Activated CD4-positive, alpha-beta T cell treated with anti-CD3 and anti-CD28 coated beads for 1 hour (primary cell): ENCODE measurements at places on chromosomes 12 and 14.

DNA sequence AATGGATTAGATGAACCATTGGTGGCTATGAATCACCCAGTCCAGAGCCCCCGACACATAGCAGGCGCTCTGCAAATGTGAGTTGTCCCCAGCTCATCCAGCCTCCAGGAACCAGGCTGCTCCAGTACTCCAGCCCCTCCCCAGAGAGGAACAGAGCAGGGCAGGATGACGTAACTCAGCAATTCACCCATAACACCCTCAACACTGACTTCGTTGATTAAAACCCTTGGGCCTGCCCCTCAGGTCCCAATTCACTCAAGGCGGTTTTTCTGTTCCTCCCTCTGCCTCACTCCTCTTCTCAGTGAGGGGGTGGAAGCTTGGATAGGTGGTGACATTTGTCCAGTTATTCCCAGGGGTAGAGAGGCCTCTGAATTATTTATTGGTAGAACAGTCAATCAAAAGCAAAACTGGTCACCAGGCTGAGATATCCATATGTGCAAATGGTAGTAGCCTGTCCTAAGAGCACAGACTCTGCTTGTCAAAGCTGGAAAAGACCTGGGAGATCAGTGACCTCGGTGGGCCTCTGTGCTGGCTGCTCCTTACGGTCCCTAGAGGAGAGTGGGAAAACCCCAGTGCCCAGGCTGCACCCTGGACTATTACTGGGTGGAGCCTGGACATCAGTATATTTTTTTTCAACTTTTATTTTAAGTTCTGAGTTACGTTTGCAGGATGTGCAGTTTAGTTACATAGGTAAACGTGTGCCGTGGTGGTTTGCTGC lies 97.0 kb downstream of the CMKLR1 start:
- no peak for DNase-seq

GRCh38 chr12:68140556-68140955 lies 19.0 kb downstream of the IFNG start:
- no peak for DNase-seq

- DNase-seq, result no peak
Measured at GRCh38 chr12:110613071-110613770, 708 bp upstream of the TCTN1 start.

DNA sequence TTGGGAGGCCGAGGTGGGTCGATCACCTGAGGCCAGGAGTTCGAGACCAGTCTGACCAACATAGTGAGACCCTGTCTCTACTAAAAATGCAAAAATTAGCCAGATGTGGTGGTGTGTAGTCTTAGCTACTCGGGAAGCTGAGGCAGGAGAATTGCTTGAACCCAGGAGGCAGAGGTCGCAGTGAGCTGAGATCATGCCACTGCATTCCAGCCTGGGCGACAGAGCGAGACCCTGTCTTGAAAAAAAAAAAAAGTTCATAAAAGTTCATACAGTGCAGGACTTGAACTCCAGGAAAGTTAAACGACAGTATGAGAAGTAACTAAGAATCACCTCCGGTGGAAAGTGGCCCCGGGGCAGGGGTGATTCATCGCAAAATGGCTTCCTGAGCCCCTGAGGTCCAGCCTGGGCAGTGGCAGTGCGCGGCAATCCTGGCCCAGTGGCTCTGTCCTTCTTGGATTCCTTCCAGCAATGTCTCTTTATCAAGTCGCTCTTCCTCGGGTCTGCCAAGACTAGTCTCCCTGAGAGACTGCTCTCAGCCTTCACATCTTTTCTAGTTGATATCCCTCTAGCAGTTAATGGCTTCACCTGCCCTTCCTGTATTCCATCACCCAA lies 16.7 kb upstream of the MAP1LC3B2 start:
- DNase-seq, result no peak

DNA sequence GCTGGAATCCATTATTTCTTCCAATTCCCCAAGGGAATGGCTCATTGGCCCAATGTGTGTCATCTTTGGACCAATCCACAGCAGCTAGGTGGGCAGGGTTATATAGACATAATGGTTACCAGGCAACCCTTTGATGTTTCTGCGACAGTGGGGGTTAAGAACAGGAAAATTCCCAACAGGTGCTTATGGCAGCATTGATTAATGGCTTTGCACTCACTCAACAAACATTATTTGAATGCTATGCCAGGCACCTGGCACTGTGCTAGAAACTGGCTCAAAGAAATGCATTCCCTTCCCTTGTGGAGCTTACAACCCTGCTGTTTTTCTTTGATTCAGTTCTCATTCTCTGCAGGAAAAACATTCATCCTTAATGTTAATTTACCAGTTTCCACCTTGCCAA lies 1221.0 kb downstream of the AACS start:
- DNase-seq, result no peak

GRCh38 chr12:64255249-64255648 lies 33.2 kb upstream of the KICS2 start:
- no peak for DNase-seq

DNA sequence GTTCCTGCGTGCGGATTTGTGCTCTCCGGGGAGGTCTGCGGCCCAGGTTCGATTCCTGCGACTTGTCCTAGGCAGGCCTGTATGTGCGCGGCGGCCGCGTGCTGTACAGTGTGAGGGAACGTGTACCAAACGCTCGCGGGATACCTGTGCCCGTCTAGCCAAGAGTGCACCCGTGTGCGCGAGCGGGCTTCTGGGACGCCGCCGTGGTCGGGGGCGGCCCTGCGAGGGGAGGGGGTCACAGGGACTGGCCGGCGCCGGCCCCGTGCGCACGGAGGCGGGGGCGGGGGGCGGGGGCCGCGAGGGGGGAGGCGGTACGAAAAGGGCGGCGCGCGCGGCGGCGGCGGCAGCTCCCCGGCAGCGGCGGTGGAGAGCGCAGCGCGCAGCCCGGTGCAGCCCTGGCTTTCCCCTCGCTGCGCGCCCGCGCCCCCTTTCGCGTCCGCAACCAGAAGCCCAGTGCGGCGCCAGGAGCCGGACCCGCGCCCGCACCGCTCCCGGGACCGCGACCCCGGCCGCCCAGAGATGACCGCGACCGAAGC lies at the start of gene DLK1:
Gene DLK1, plus strand, starts transcription at position 343 of the 536 bp plus-strand sequence. Its CDS starts 177 bp downstream, at position 520.
- DNase-seq, result no peak

- no peak for DNase-seq
Measured at GRCh38 chr14:90626550-90626949, 189.7 kb downstream of the TTC7B start.

DNA sequence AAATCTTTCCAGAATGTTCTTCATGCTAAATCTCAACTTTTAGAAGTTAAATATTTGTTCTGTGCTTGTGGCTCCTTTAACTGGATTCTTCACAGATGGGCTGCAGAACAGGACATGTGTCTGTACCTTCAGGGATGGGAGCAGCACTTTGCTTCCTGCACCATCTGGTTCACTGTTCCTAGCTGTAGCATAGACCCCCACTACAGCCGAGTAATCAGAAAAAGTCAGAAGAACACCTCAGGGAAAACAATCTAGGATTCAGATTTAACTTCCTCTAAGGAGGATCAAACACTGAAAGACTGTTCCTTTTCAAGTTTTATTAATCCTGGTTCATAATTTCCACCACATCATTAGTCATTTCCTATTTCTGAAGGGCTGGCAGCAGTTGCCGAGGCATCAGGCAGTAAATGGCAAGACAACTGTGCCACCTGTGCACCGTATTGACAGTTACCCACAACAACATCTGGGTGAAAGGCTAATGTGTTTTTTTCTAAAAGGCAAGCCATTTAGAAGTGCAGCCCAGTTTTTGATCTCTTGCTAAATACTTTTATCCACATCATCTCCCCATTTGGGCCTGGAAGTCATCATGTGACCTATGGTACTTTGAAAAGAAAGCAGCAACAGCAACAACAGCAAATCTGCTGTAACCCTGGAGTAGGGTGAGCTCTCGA lies 212.8 kb upstream of the BMP4 start:
- no peak for DNase-seq

DNA sequence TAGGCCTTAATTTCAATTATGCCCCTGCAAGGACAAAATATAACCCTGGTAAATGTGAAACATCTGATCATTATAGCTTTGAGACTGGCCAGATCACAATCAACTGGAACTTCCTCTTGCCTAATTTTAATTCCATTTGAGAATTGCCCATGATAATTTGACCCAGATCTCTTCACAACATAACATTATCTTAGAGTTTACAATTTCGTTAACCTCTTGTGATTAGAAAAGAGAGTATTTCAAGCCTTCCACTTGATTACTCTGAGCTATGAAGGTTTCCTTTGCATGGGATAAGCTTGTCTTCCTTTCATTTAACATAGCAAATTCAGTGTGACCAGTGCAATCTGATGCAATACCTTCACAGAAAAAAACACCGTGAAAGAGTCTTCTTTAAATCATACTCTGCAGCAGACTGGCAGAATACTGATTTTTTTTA lies 143.6 kb downstream of the DUSP6 start:
- DNase-seq, result no peak

- no peak for DNase-seq
Measured at GRCh38 chr14:71115306-71115705, 208.0 kb downstream of the PCNX1 start.

DNA sequence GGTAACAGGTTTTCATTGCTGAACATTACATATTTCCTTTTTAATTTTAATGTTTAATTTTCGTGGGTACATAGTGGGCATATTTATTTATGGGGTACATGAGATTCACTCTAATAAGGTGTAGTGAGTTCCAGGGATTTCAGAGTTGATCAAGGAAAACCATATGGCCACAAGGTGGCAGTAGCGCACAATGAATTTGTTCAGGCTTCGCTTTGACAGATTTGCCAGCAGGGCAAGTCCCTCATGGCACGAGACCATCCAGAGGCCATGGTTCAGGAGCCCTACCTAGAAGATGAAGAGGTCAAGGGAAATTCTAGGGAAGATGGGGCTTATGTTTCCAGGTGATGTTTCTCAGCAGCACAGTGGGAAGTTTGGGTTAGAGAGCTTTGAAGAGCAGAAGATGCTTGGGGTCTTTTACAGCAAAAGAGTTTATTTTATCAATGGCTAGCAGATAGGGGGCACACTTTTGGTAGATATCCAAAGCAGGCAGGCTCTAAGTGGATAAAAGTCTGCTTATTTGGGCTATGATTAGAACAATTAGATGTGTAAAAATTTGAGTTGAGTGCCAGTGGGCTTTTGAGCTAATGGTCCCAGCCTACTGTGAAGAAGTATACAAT lies 1004.4 kb downstream of the AACS start:
- no peak for DNase-seq

GRCh38 chr12:84760091-84760865 lies 152.3 kb downstream of the SLC6A15 start:
- DNase-seq, result no peak

DNA sequence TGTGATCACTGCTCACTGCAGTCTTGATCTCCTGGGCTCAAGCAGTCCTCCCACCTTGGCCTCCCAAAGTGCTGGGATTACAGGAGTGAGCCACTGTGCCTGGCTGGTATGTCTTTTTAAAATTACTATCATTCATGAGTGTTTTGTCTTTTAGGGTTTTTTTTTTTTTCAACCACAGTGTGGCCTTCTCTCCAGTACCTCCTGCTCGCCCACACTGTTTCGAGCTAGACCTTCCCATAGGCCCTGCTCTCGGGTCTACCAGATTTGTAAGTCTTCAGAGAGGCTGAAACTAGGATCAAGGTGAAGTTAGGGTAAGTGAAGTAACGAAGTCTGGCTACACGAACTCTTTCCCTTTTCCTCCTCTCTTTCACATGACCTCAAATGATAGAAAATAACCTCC lies 1.5 kb downstream of the BIN2 start:
- DNase-seq, result no peak

GRCh38 chr12:52437508-52437907 lies 3.3 kb upstream of the KRT75 start:
- no peak for DNase-seq
